ENCODE measurements at places on chromosomes 4 and X.

DNA sequence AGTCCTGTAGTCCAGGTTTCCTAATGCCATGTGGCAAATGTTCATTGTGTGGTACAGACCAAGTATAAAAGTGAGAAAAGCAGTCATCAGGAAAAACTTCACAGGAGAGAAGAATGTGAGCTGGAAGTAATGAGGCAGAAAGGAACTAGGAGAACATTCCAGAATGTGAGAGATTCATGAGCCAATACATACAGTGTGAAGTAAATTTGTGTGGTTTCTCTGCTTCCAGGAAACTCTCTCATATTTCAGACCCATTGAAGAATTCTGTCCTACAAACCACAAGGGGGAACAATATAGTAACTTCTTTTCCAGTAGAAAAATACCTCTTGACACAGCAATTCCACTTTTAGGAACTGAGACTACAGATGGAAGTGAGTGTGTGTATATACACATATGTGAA, 136.5 kb downstream of the RNF150 start:
- no peak for DNase-seq

- no peak for DNase-seq
Measured at GRCh38 chr4:40340030-40340429, 4.9 kb downstream of the CHRNA9 start.

DNA sequence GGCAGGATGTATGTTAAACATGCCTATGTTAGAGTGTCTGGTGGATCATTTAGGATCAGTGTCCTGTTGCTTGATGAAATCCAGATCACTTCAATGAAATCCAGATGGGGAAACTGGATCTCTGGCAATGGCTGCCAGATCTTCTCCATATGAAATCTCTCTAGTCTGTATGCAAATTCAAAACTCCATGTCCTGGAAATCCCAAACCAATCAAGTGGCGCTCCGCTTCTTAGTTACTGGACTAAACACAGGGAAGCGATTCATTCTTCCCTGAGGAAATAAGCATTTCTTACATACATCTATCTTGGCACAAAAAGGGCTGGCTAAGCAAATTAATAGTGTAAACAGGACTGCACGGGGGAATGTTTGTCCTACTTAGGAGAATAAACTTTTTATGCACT, 94.9 kb downstream of the HDAC8 start:
- DNase-seq, result no peak

- no peak for DNase-seq
Measured at GRCh38 chr4:136017556-136017955, 1514.7 kb downstream of the PCDH18 start.
